Neuronal stem cell (in vitro differentiated cells): ENCODE measurements at places on chromosomes 2 and 18.
A peak's percentile ranks its signal among the peaks of the same experiment; 100 is the strongest.

DNA sequence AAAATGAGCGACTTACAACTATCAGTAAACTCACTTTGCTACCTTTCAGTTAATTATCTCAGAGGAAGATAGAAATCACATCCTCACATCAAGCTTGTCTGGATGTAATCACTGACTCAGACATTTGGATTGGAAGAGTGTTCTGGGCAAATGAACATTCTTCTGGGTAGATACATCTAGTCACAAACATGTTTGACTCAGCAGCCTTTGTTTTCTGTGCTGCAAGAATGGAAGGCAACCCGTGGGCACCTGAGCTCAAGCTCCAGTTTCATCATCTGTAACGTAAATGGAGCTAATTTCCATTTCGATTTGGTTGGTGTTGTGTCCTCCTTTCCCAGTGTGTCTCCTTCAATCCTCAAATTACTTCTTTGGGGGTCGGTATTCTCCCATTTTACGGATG, 58.5 kb downstream of the ACAA2 start:
- DNase-seq, result no peak
- H3K27ac ChIP-seq, result no peak overlapping the region
- H3K36me3 ChIP-seq, result no peaks in the 10 kb centered on the region
- H3K27me3 ChIP-seq, result no peaks in the 10 kb centered on the region

DNA sequence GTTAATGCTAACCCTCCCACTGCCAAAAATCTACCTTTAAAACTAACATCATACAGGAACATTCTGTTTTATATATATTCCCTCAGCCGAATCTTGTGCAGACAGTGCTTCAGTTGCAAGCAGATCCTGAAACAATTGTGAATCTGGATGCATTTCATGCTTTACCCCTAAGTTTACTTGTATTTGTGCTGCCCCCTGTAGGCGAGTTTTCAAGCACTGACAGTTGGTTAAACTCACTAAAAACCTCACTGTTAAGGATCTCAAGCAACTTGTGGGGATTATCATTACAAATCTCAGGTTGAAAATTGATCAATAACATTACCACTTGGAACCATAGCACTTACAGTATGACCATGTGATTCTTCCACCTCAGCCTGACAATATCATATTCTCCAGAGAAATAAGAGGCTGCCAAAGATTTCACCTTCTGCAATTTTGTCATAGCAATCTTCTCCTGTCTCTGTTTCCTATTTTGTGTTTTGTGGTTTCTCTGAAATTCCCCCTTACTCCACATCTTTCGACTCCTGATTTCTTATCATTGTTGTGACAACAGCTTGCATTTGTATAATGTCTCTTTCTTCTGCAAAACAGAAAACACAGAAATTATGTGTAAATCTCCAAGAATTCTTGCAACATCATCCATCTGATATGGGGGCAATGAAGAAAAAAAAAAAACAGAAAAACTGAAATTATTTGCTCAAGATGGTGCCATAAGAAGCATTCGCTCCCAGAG, 354.6 kb upstream of the SETBP1 start:
- no peak overlapping the region for H3K4me3 ChIP-seq
- DNase-seq, result peak; percentile 57
- H3K4me1 ChIP-seq, result no peaks in the 10 kb centered on the region
- H3K27ac ChIP-seq, result no peak overlapping the region
- no peaks in the 10 kb centered on the region for H3K36me3 ChIP-seq
- H3K27me3 ChIP-seq, result no peaks in the 10 kb centered on the region

DNA sequence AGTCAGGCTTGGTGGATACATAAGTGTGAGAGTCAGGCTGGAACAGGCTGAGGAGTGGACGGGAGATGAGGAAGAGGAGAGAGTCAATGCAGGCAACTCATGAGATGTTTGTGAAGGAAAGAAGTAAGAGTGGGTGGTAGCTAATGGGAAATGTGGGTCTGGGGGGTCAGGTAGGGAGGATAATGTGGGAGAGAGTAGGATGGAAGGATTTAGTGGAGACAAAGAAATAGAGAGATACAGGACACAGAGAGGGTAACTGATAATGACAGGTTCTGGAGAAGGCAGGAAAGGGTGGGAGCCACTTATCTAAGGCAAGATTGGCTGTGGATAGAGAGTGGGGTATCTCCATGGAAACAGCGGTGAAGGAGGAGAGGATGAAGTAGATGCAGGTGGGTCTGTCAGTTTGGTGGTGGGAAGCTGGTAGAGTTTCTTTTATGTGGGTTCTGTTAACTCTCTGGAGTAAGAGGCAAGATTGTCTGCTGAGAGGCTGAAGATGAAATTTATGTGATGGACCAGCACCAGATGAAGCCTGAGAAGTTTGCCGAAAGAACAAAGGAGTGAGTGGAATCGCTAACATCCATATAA, 190.6 kb upstream of the SPRED2 start:
- H3K4me3 ChIP-seq, result no peak overlapping the region
- no peak for DNase-seq
- H3K27ac ChIP-seq, result no peak overlapping the region
- H3K4me1 ChIP-seq, result peaks cover 1% of the 10 kb centered on the region
- H3K36me3 ChIP-seq, result no peaks in the 10 kb centered on the region

- DNase-seq, result no peak
- no peaks in the 10 kb centered on the region for H3K36me3 ChIP-seq
- no peak overlapping the region for H3K27ac ChIP-seq
- peaks cover 5% of the 10 kb centered on the region for H3K4me1 ChIP-seq
Observed at GRCh38 chr18:59921384-59921891, 21.6 kb downstream of the PMAIP1 start.

GRCh38 chr18:35982409-35983114, 10.1 kb downstream of the RMP24 start:
- H3K27ac ChIP-seq, result no peak overlapping the region
- H3K4me3 ChIP-seq, result no peak overlapping the region
- no peak for DNase-seq
- H3K4me1 ChIP-seq, result no peaks in the 10 kb centered on the region
- H3K36me3 ChIP-seq, result peaks cover 53% of the 10 kb centered on the region
